ENCODE measurements at places on chromosomes 3 and 15. TPM values are rescaled to one million over a fixed set of nuclear protein-coding genes. Genes with fewer than 3 reads are reported as not detected.

SIDT1 gene
- total RNA-seq: not detected

KBTBD13 gene
- 0.13 TPM for total RNA-seq

IMPG2 gene
- total RNA-seq: 0.78 TPM

PATL2 gene
- 0.19 TPM for total RNA-seq

BUB1B gene
- 1.8 TPM for total RNA-seq

Data from myocyte (in vitro differentiated cells).